ENCODE measurements at places on chromosomes 16 and 17.

DNA sequence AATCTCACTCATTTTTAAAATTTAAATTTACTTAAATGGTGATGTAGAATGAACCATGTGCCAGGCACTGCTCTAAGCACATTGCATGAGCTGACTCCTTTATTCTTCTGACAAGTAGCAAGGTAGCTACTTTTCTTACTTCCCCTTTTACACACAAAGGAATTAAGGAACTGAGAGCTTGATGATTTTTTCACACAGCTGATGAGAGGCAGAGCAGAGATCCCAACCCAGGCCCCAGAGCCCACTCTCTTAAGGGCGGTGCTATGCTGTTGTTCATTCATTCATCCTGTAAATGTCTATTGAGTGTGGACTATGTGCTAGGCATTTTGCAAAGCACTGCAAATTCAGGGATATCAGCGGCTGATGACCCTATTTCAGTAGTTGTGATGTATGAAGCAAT lies 17.9 kb downstream of the SEC14L5 start:
- no peak for DNase-seq

GRCh38 chr17:45332989-45333701 lies 16.3 kb upstream of the MAP3K14 start:
- no peak for DNase-seq

GRCh38 chr16:67923414-67924116 lies 8.1 kb downstream of the CTRL start:
- no peak for DNase-seq

- no peak for DNase-seq
These were observed 2.7 kb upstream of the ACE start for GRCh38 chr17:63474174-63474573.

- DNase-seq: no peak
These were observed 221.2 kb downstream of the SOX9 start for GRCh38 chr17:72342061-72342460.

- no peak for DNase-seq
These were observed 1.2 kb upstream of the KRT17 start for GRCh38 chr17:41625602-41626001.

- DNase-seq: no peak
These were observed 55.9 kb downstream of the MFSD11 start for GRCh38 chr17:76793775-76794174.

DNA sequence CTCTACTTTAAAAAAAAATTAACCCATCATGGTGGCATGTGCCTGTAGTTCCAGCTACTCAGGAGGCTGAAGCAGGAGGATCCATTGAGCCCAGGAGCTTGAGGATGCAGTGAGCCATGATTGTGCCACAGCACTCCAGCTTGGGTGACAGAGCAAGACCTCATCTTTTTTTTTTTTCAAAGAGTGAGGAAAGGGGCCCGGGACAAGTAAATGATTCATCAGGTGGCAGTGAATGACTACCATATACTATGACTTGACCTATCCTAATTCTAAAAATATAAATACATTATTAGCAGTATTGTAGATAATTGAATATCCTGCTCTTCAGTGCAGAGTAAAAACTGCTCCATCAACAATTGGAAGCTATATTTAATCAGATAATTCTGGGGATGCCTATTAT lies 55.3 kb downstream of the CLUH start:
- DNase-seq: no peak

DNA sequence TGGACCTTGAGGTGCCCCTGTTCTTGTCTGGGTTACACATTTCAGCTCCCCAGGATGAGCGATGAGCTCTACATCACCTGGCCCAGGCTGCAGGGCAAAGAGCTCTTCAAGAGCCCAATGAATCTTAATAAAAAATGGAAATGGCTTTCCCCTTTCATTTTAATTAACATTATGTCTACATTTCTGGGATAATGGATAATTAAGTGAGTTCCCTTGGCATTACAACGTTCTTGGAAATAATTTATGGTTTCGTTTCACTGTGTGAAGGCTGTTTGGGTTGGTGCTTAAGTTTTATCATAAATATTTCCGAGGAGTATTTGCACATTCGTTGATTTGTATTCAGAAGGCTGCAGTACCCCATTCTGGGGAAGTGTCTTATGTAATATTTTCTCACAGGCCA lies 678.3 kb upstream of the EEF2KMT start:
- no peak for DNase-seq

GRCh38 chr17:43740541-43740940 lies 18.1 kb downstream of the SOST start:
- no peak for DNase-seq

DNA sequence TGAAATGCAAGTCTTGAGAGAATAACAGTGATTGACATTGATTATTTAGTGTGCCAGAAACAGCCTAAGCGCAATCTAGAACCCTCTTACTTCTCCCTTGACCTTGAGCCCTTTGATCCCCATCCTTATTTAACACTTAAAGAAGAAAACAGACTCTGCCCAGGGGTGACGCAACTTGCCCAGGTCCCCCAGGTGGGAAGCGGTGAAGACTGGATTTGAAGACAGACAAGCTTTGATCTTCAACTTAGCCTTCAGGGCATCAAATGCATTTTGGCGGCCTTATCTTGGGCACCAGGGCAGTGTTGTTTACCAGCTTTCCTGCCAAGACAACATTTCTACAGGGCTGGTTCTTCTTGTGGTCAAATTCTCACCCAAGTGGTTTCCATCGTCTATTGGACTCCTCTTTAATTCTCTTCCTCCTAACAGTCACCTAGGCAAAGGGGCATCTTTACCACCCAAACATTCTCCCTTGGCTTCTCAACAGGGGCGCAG lies 8.9 kb upstream of the CIITA start:
- no peak for DNase-seq

- no peak for DNase-seq
These were observed 565 bp upstream of the XAF1 start for GRCh38 chr17:6755281-6755680.

DNA sequence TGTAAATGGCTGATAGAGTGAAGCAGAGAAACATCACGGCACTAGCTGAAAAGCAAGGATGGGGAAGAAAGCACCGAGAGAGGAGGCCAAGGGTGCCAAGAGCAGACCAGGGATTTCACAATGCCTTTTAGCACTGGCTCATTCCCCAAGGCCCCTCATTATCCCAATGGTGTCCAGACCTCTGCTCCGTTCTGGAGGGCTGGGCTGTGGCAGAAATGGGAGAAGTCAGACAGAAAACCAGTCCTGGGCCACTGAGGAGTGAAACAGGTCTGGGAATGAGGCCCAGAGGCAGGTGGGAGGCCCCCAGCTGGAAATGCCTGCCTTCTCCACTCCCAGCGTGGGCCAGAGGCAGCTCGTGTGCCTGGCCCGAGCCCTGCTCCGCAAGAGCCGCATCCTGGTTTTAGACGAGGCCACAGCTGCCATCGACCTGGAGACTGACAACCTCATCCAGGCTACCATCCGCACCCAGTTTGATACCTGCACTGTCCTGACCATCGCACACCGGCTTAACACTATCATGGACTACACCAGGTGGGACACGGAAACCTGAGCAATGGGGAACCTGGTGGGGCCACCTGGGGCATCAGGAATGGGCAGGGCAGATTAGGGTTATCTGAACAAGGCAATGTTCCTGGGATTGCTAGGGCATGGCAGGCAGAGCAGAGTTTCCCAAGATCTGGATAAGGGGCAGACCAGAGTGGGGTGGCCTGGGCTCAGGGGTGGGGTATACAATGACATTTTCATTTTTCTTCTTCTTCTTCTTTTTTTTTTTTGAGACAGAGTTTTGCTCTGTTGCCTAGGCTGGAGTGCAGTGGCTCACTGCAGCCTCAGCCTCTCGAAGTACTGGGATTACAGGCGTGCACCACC lies 20.3 kb downstream of the ANKRD40 start:
- DNase-seq: no peak

DNA sequence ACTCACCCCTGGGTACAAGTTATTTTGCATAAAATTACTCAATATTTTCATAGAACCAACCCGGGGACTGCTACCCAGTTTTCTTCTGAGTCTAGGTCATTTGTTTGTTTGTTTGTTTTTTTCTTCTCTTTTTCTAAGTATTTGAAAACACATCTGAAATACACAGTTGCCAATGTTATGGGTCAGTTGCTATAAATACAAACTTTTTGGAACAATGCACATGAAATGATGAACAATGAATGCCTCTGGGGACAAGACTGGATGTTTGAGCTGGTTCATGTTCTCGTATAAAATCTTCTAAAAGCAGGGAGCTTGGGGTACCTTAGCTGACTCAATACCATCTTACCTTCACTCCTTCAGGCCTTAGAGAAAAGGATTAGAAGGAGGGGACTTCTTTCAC lies 30.5 kb downstream of the TMEM238L start:
- DNase-seq: no peak

- peak; percentile 20 for DNase-seq
These were observed 8.4 kb upstream of the SLC47A2 start for GRCh38 chr17:19724501-19725420.

DNA sequence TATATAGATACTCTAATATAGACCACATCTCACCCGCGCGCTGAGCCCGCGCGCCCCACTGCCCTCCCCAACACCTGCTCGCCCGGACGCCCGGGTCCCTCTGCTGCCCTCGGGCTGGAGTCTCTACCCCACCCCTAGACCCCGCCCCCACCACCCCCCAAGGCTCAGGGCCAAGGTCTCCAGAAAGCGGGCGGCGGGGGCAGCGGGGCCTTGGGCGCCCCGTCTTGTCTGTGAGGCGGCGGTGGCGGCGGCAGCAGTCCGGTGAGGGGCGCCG lies 2.6 kb downstream of the HES7 start:
- no peak for DNase-seq

DNA sequence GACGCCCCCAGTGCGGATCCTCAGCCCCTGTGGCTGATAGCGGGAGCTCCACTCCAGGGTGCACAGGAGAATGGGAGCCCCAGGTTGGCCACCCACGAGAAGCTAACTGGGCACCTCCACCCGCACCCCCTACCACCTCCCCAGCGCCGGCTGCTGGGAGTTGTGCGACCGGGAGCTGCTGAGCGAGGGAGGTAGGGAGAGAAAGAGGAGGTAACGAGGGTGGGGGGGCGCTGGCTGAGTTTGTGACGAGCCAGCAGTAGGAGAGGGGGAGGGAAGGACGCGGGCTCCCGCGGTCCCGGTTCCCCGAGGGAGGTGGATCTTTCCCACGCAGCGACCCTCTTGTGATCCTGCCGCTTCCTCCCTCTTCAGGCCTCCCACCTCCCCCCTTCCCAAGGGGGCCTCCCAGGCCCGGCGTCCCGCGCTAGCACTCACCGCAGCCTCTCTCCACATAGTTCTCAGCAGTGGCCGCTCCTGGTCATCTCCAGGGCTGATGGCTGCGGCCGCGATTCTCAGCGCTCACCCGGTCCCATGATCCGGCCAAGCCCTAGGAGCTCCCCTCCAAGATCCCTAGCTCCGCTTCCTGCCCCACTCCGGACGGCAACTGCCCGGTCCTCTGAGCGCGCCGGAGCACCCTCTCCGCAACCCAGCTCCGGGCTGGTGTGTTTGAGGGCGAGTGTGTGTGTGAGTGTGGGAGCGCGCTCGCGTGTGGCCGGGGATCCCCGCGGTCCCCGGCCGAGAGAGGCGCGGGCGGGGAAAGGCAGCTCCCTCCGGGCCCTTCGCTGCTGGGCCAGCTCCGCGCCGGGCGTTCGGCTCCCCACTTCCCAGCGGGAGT lies at the start of gene GRIN2A:
Gene GRIN2A, minus strand, starts transcription at position 207 of the 832 bp plus-strand sequence. CDS start 2,017 bp downstream, outside the sequence.
- DNase-seq: no peak

GRCh38 chr17:44121997-44122815 lies 1.2 kb downstream of the HDAC5 start:
- no peak for DNase-seq

DNA sequence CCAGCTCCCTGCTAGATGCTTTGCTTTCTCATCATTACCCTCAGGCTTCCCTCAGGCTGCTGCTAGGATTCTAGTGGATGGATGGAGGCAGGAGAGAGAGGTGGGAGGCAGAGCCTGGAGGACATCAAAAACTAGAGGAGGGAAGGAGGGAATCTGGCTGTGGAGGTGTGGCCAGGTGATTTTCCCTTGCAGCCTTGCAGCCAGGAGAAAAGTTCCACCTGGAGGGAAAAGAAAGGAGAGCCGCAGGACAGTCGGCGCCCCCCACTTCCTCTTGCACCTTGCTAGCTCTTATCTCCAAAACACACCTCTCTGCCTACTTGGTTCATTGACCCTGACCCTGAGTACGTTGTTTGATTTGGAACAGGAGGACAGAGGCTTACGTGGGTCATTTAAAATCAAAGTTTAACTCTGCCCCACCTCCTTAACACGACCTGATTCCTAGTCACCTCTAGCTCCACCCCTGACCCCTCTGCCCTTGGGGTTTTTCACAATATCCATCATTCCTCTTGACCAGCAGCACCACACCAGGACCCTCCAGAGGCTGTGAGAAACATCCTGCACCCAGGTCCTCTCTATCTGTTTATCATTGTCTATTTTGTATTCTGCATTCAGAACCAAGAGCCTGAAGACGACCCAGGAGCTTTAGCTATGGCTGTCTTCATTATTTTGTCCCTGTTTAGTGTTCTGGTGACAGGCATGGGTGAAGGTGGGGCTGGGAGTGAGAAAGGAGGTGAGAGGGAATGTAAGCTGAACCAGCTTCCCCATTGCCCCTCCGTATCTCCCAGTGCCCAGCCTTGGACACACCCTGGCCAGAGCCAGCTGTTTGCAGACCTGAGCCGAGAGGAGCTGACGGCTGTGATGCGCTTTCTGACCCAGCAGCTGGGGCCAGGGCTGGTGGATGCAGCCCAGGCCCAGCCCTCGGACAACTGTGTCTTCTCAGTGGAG lies 15.9 kb downstream of the AOC3 start:
- DNase-seq: no peak

DNA sequence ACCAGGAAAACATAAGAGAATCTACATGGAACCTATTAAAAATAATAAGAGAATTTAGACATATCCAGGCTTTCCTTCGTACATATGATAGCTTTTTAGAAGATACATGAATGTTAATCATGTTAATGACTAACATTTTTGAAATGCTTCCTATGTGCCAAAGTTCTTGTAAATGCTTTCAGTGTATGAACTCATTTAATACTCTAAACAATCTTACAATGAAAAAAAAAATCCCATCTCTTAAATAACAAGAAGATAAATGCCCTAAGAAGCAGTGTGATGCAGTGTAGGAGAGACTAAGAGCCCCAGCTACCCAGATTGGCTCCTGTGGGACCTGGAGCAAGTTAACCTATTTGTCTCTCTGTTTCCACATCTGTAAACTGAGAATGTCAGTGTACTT lies 220.4 kb upstream of the MYOCD start:
- no peak for DNase-seq

DNA sequence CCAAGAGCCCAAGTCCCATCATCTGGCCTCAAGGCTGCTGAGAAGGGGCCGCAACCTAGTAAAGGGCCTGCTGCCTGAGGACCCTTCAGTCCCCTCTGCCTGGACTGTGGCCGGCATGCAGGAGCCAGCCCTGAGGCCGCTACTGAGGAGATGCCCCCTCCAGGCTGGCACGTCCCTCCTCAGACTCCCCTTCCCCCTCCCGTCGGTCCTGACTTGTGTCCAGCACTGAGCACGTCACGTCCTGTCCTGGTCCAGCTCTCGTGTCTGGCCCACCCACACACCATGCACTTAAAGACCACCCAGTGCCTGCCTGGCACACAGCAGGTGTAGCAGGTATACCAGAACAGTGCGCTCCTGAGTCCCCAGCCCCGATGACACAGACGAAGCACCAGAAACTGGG lies 9.6 kb downstream of the MTHFSD start:
- no peak for DNase-seq

All from stimulated activated CD4-positive, alpha-beta T cell treated with anti-CD3 and anti-CD28 coated beads, Interleukin-1b, Interleukin-23, amount 100 ng/mL, for 24 hours (primary cell).